ENCODE measurements at places on chromosomes 13 and 19.

GRCh38 chr13:33446821-33447725, 161.5 kb upstream of the STARD13 start:
- DNase-seq = no peak

DNA sequence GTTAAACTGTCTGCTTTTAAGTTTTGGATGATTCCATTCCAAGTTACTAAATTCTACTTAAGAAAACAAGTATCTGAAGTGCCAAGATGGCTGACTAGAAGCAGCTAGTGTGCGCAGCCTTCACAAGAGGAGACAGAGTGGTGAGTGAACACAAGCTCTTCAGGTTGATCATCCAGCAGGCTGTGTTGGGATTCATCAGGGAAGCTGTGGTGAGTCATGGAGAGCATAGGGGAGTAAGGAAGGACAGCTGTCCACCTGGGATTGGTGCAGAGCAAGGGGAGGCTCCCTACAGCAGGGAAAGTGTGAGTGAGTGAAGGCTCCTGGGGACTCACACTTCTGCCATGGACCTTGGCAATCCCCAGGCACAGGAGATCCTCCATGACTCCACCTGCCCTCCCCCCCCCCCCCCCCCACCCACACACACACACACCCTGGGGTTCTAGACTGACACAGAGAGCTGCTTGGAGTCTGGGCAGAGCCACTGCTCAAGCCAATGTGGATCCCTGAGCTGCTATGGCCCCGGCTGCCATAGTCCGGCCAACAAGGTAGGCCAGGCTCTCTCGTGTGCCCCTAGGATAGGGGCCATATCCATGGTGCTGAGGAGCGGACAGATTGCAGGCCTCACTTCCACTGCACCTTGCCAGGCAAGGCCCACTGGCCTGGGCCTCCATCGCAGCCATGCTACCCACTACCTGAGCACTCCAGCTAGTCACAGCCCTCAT, 23.5 kb downstream of the SLC25A15 start:
- DNase-seq = no peak

- DNase-seq = no peak
These were observed 368.8 kb upstream of the TSHZ3 start for GRCh38 chr19:31718032-31718431.

GRCh38 chr19:43777163-43777695, 3.5 kb downstream of the KCNN4 start:
- no peak for DNase-seq

DNA sequence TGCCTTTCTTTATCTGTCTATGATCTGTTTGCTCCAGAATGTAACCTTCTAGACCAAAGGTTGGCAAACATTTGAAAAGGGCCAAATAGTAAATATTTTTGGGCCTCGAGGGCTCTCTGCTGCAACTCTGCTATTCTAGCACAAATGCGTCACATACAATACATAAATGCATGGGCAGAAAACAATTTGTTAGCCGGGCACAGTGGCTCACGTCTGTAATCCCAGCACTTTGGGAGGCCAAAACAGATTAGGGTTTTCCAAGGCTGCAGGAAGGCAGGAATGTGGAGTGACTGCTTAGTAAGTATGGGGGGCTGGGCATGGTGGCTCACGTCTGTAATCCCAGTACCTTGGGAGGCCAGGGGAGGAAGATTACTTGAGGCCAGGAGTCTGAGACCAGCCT, 21.9 kb upstream of the EVI5L start:
- DNase-seq = no peak

DNA sequence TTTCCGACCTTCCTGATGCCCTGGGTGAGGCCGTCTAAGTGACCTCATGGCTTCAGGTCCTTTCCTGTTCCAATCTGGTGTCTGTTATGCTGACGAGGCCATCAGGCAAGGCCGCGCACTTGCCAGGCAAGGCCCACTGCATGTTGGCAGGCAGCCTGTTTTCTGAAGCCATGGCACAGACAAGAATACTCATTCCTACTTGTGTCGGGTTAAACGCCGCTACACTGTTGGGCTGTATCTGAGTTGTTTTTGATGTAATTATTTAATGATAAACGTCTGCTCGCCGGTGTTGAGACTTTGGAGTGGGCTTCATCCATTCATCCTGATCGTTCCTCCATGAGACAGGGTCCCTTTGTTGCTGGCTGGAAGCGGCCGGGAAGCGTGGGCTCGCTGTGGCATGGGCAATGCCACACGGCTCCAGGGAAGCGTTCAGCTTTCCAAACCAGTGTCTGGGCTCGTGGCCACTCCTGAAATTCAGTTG, 92.1 kb downstream of the ATP11A start:
- DNase-seq = no peak

- DNase-seq = no peak
These were observed 26.3 kb downstream of the EPS15L1 start for GRCh38 chr19:16445238-16446107.

DNA sequence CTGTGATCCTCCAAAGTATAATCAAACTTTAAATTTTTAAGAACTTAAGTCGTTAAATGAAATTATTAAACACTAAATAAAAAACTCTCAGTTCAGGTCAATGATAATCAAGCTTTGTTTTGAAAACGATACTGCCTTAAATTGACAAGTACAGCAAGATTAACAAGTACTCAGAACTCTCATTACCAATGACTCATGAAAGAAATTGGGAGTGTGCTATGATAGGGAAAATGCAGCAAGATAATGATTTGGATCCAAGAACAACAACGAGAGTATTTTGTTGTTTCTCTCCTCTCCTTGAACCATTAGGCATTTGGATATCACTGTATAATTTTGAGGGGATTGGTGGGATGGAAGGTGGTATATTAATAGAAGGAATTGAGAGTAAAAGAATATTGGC, 10.2 kb downstream of the N4BP2L2 start:
- no peak for DNase-seq

GRCh38 chr13:97341135-97341534, 92.8 kb upstream of the RAP2A start:
- no peak for DNase-seq

DNA sequence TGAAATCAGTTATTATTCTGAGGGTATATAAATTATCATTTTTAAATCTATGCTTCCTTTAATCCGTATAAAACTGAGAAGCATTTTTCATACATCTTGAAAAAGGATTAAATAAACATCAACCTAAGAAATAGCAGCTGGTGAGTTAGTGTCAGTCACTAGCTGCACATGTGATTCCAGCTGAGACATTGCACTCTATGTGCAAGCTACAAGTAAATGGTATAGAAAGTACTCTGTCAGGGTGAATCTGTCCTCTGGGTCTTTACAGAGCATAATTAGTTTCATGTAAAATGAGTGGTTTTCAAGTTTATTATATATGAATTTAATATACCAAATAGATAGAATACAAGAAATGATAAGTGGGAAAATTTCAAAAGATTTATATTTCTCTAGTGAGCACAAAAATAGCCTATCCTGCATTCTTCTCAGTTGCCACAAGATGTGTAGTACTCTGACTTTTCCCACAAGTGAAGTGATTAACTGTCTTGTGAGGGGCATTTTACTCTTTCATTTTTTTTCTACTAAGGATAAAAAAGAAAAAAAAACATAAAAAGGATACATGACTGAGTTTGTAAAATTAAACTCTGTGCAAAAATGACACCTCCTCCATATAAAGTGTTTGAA, 1372.1 kb downstream of the PCDH9 start:
- no peak for DNase-seq

- peak; percentile 13 for DNase-seq
These were observed 1.7 kb downstream of the COL4A2 start for GRCh38 chr13:110308656-110309359.

GRCh38 chr19:1064661-1065605, 2.0 kb upstream of the ARHGAP45 start:
- DNase-seq = peak; percentile 67

DNA sequence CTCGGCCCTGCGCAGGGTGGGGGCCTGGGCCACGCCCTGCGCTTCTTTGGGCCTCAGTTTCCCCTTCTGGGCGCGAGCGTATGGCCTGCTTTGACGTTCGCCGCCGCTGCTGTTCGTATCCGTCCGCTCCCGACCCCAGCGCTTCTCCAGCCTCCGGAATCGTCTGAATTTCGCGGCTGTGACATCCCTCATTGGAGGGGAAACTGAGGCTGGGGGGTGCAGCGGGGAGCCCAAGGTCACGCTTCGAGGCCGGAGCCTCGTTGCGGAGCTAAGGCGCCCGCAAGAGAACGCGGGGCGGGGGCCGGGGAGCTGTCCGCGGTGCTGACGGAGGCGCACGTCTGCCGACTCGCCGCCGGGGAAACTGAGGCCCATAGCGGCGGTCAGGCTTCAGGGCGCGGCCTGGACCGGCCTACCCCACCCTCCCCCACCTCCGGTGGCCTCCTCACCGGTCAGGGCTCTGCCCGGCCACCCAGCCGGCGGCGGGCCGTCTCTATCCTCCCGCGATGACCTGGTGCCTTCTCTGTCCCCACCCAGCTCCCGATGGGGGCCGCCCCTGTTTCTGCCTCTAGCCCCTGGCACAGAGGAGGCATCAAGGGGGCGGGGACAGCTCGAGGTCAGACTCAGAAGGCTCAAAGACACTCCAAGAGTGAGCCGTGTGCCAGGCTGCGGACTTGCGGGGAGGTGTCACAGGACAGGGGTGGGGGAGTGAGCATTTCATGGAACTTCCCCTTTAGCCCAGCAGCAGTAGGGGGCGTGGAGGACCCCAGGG, 3.0 kb upstream of the APC2 start:
- peak; percentile 64 for DNase-seq

- DNase-seq = no peak
These were observed 37.6 kb upstream of the MAB21L1 start for GRCh38 chr13:35514061-35514477.

DNA sequence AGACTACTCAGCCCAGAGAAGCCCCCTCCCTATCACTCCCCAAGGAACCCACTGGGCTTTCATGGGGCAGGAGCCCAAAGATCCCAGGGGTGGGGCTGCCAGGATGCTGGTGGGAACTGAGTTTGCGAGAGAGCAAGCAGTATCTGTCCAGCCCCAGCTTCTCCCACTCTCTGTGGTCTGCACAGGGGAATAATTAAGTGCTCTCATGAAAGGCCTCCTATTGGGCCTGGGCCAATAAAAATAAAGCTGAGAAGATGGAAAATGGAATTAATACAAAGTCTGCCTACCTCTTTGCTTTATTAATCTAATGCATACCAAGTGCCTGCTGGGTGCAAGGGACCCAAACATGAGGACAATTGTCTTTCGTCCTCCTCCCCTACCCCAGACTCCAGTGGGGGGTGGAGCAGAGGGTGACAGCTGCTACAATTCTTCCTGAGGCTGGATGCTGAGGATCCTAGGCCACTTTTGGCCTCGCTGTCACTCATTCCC, 5.4 kb downstream of the DDX39A start:
- DNase-seq = no peak

GRCh38 chr13:28754698-28755545, 36.2 kb upstream of the SLC46A3 start:
- DNase-seq = peak; percentile 17

DNA sequence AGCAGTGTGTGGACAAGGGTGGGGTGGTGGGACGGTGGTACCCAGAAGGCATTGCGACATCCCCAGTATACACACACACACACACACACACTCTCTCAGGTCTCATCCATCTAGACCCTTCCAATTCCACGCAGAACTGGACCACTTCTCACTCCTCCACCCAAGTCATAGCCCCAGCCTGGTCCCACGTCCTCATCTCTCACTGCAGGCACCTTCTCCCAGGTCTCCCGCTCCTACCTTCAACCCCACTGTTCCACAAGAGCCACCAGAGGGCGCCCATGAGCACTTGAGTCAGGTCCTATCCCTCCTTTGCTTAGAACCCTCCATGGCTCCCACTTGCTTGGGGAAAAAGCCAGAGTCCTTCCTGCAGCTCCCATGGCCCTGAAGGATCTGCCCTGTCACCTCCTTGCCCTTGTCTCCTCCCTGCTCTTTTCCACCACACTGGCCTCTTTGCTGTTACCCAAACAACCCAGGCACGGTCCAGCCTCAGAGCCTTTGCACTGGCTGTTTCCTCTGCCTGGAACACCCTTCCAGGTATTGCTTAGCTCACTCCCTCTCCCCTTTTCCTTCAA, 62.6 kb downstream of the IER2 start:
- peak; percentile 52 for DNase-seq

GRCh38 chr13:106700439-106700838, 132.5 kb upstream of the ARGLU1 start:
- no peak for DNase-seq

- no peak for DNase-seq
These were observed 57.2 kb downstream of the CHST8 start for GRCh38 chr19:33678796-33679585.

DNA sequence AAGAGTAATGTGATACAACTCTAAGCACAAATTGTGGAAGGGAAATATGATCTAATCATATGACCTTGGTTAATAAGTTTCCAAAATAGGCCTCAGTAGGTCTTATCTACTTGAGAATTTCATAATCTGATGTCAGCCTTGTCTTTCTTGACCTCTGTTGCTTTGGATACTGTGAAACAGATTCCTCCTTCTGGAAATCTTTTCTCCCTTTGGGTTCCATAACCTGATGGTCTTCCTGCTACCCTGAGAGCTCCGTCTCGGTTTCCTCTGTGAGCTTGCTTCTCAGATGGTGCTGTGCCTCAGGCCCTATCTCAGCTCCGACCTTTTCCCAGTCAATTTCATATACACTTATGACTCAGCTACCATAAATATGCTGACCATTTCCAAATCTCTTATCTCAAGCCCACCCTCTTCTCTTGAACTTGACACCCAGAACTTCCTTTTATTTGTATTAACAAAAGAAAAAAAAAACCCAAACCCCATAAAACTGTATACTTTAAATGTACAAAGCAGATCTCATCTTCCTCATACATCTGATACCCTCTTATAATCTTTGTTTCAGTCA, 6.4 kb upstream of the SLC46A3 start:
- no peak for DNase-seq

DNA sequence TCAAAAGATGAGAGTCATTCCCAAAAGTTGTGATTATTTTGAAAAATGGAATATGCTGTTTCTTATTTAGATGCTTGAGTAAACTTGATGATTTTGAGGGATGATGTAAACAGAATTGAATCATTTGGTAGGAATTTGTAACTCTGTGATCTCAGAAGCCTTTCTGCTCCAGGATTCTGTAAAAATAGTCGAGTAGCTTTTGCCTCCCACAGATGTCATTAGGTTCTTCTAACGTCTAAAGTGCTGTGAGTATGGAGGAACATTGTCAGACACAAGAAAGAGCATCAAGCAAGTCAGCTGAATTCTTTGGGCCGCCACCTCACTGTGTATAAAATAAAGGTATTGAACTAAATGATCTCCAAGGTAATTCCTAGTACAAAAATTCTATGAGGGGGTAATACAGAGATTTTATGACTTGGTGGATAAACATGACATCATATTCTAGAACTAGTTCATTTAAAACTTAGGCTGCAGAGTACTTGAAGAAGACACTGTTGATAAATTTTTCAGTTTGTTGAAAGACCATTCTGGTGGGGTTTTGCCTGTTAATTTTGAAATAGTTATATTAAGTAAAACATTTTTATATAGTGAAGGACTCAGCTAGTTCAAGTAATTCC, 1.4 kb upstream of the GPR183 start:
- no peak for DNase-seq

DNA sequence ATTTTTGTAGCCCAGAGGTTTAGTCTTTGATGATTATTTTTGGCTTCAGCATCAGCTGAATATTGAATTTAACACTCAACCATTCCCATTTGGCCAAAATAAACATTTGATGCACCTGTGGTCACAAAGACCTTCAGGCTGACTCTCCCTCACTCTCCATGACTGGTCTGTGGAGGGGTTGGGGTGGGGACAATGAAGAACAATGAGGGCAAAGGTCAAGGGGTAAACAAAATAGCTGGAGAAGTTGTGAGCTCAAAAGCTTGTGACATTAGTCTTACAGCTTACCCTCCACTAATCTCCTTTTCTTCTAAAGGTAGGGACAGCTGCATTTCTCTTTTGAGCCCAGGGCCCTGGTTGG, 86.9 kb downstream of the SLC15A1 start:
- DNase-seq = no peak
